CD4-positive, alpha-beta memory T cell (primary cell): ENCODE measurements at places on chromosomes 6 and 20. TPM values are rescaled to one million over a fixed set of nuclear protein-coding genes. Genes with fewer than 3 reads are reported as not detected.
A peak's percentile ranks its signal among the peaks of the same experiment; 100 is the strongest.

GRM1 gene
- not detected for total RNA-seq

- no peak for DNase-seq
These were observed 120.3 kb upstream of the MAFB start for GRCh38 chr20:40809361-40809760.

- no peak for DNase-seq
These were observed 69.6 kb upstream of the HDGFL1 start for GRCh38 chr6:22499815-22500214.

TAF4 gene
- total RNA-seq: 33.1 TPM

OR2B6 gene
- not detected for total RNA-seq

- DNase-seq: no peak
These were observed 129.8 kb upstream of the SPACA1 start for GRCh38 chr6:87917886-87918285.

GRCh38 chr20:56631318-56631989 lies 2.3 kb downstream of the TFAP2C start:
- DNase-seq: no peak

- DNase-seq: no peak
These were observed 175.9 kb downstream of the SOX4 start for GRCh38 chr6:21769405-21769861.

MMS22L gene
- total RNA-seq: 13.2 TPM

- DNase-seq: no peak
These were observed 55.2 kb upstream of the CITED2 start for GRCh38 chr6:139429580-139430145.

ALDH8A1 gene
- total RNA-seq: 2.2 TPM

GRCh38 chr6:7176208-7176607 lies 68.4 kb downstream of the RREB1 start:
- DNase-seq: no peak

- DNase-seq: no peak
These were observed 10.8 kb upstream of the DTNBP1 start for GRCh38 chr6:15673666-15674065.

GRCh38 chr6:149820506-149820905 lies 43.7 kb downstream of the LRP11 start:
- DNase-seq: no peak

GRCh38 chr6:168884646-168885086 lies 369.0 kb downstream of the THBS2 start:
- peak; percentile 64 for DNase-seq

DNA sequence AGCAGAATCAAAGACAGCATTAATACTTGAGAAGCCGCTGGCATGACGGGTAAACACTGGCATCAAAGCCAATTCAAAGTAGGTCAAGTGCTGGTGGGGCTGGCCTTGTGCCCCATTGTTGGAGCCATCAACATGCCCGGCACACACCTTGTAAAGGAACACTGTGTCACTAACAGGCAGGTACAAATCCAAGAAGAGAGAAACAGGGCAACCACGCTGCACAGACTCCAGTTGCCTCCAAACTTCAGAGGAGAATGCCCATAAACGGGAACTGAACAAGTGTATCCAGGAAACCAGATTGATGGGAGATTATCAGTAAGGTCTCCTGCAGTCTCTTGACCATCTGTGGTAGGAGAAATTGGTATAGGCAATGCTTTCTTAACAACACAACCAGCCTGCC lies 127.0 kb upstream of the STXBP5 start:
- no peak for DNase-seq

TMEM170B gene
- 1.9 TPM for total RNA-seq

GRCh38 chr6:39313526-39314272 lies 520 bp downstream of the KCNK17 start:
- no peak for DNase-seq
